ENCODE measurements at places on chromosomes 12 and 14.

- DNase-seq: no peak
Observed at GRCh38 chr14:69688299-69688649, 76.9 kb downstream of the SUSD6 start.

GRCh38 chr12:23350808-23351207 is 598.7 kb downstream of the SOX5 start:
- no peak for DNase-seq

GRCh38 chr12:63777340-63777739 is 2.4 kb upstream of the RXYLT1 start:
- no peak for DNase-seq

DNA sequence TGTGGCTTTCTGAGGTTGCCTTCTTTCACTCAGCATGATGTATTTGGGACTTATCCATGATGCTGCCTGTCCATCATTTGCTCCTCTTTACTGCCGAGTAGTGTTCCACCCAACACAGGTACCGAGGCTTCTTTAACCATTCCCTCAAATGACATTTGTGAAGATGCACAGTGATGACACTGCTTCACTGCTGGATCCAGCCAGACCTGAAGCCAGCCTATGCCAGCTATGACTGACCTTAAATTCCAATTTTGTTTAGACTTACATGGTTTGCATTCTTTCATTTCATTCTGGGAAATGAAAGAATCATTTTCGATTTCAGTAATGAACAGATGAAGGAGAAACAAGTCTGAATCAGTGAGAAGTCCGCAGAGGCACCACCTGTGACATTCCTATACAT is 271.0 kb downstream of the AACS start:
- no peak for DNase-seq

- peak; percentile 94 for DNase-seq
Observed at GRCh38 chr12:98503592-98504367, 11.6 kb upstream of the TMPO start.

DNA sequence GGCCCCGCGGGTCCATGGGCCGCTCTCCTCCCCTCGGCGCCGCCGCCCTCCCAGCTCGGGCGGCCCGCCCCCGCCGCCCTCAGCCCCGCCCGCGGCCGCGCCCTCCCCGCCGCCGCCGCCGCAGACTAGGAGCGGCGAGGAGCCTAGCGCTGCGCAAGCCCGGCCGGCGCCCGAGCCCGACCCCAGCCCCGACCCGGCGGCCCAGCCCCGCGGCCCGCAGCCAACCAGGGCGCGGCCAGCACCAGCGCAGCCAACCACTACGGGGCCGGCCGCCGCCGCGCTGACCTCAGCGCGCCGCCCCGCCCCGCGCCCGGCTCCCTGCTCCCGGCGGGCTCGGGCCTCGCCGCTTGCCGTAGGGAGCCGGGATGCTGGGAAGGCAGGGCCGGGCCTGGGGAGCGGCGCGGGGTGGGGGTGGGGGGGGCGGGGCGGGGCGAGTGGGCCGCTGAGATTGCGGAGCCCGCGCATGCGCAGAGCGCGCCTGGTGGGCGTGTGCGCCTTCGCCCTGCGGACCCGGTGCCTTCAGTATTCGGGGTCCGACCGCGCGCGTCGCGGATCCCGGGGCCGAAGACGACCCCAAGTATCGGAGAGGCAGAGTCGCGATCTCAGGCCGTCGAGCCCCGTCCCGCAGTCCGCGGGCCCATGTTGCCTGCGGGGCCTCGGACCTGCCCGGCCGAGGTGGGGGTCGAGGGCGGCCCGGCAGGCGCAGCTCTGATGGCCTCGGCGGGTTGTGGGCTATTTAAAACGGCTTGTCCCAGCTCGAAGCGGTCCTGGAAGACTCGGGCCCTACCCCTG is at the start of gene CDC42BPB:
TSS of gene CDC42BPB (minus strand) at position 178 of the 792 bp plus-strand sequence. CDS start 376 bp downstream, outside the sequence.
- peak; percentile 54 for DNase-seq

- no peak for DNase-seq
Observed at GRCh38 chr14:34650786-34651584, 21.0 kb upstream of the SNX6 start.

DNA sequence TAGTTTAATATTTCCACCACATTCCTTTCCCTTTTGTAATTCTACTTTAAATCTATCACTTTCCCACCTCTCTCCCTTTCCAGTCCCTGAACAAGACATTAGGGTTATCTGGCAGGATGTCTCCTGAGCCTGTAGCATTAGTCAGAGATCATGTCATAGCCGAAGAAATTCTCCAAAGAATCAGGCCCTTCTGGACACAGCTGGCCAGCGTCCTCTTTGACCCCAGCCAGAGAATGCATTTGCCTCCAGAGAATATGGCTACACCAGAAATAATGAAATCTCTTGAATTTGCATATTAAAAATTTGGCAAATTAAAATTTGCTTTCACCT is 56.7 kb downstream of the NTF3 start:
- DNase-seq: no peak

GRCh38 chr12:15883536-15883935 is 1.3 kb downstream of the STRAP start:
- DNase-seq: no peak

GRCh38 chr12:48119834-48120195 is 651 bp downstream of the PFKM start:
- no peak for DNase-seq

GRCh38 chr14:34013721-34014060 is 62.8 kb upstream of the EGLN3 start:
- no peak for DNase-seq

DNA sequence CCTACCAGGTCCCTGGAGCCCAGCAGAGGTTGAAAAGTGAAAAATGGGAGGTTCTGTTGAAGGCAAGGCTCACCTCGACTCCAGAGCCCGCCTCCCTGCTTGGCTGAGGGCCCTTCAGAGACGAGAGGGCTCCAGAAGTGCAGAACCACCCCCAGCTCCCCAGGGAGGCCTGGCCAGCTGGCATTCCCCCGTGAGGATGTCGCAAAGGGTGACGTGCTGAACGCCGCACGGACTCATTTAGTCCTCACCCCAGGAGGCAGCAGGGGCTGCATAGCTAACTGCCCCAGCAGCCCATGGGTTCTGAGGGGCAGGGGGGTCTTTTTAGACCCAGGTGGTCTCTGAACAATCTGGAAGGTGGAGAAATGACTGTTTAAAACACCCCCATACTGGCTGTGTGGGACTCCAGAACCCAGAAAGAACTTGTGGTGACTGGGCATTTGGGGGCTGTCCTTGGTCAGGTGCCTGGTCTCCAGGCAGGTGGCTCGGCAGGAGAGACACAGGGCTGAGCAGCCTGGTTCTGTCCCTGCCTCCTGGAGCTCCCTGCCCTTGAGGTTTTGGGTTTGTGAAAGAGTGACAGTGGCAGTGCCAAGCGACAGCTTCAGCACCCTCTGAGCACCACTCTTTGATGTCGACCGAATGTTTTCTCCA is 32.0 kb downstream of the ANAPC7 start:
- no peak for DNase-seq

DNA sequence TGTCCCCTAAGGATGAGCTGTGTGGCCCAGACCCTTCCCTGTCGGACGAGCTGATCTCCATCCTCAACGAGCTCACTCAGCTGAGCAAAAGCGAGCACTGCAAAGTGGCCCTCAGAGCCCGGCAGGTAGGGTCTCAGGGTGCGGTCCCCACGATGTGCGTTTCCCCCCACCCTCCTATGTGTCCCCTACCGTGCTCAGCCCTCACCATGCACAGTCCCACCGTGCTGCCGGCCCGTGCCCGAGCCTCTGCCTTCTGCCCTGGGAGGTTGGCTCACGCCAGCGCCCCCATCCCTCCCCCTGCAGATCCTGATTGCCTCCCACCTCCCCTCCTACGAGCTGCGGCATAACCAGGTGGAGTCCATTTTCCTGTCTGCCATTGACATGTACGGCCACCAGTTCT is 86.6 kb downstream of the FOXN4 start:
- DNase-seq: no peak

DNA sequence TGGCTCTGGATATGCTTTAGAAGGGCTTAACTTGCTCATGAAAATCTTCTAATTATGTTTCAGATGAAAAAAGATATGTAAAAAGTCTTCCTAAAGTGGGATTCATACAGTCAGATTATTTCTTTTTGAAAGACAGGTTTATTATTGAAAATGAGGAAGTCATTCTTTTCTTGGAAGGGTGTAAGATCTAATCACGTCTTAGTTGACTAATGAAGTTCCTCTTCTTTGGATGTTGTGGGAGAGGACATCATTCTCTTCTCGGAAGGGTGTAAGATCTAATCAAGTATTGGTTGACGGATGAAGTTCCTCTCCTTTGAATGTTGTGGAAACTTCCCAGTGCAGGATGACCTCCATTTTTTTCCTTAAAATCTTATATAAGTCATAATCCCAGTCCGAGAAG is 74.9 kb downstream of the ALG10 start:
- no peak for DNase-seq

GRCh38 chr12:26546535-26547314 is 286.3 kb downstream of the ITPR2 start:
- DNase-seq: no peak

DNA sequence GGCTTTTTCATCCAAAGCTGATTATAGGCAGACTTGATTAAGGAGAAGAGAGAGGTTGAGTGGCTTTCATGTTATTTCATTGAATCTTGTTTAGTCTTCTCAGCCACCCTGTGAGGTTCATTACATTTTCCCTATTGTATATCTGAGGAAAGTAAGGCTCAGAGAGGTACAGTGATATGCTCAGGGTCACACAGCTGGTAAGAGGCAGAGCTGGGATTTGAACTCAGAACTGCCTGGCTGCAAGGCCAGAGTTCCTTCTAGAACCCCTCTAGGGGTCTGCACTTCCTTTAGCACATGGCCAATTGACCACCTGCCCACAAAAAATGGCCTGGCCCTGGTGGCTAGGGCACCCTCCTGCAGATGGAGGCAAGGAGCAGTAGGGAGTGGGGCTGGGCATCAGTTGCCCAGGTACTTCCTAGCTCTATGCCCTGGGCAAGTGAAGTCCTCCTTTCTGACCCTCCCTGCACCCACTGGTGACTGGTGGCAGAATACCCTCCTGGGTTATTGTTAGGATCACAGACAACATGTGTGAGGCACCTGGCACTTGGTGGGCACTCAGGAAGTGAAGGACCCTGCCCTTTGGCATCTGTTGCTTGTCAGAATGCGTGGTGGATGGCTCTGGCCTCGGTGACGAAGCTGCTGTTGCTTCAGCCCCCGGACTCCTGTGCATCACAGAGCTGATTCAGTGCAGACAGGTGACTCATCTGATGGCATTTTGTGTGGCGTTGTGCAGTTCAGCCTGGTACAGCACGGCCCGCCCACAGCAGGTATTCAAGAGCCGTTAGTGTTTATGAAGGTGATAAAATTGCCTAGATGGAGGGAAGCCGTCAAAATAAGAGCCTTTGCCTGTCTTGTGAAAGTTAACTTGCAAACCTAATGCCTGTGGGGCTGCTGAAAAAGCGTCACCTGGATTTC is 115.8 kb downstream of the SLC25A47 start:
- peak; percentile 41 for DNase-seq

DNA sequence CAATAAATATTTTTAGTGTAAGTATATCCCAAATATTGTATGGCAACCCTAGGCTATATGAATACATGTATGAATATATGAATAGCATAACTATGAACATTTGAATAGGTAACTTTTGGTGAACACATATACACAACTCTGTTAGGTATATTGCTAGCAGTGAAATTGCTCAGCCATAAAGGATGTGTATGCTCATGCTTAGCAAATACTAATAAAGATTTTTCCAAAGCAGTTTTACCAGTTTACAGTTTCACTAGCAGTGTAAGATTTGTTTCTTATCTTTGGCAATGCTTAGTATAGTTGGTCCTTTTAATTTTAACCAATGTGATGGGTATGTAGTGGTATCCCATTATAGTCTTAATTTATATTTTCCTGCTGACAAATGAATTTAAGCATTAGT is 5.3 kb upstream of the DAAM1 start:
- no peak for DNase-seq

- no peak for DNase-seq
Observed at GRCh38 chr12:58408516-58408915, 467.1 kb downstream of the ATP23 start.

- DNase-seq: no peak
Observed at GRCh38 chr14:51792809-51793208, 67.6 kb upstream of the GNG2 start.

DNA sequence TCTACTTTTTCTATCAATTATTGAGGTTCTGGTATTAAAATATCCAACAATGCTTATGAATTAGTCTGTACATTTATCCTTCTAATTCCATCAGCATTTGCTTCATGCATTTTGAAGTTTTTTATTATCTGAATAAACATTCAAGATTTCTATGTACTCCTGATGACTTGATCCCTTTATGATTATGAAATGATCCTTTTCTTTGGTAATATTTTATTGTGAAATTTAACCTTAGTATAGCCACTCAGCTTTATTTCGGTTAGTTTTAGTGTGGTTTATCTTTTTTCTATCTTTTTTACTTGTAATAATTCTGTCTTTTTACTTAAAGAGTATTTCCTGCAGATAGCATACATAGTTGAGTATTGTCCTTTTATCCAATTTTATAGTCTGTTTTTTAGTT is 106.6 kb downstream of the SNAPC1 start:
- no peak for DNase-seq

GRCh38 chr14:31430634-31431264 is 10.4 kb upstream of the HEATR5A start:
- no peak for DNase-seq

DNA sequence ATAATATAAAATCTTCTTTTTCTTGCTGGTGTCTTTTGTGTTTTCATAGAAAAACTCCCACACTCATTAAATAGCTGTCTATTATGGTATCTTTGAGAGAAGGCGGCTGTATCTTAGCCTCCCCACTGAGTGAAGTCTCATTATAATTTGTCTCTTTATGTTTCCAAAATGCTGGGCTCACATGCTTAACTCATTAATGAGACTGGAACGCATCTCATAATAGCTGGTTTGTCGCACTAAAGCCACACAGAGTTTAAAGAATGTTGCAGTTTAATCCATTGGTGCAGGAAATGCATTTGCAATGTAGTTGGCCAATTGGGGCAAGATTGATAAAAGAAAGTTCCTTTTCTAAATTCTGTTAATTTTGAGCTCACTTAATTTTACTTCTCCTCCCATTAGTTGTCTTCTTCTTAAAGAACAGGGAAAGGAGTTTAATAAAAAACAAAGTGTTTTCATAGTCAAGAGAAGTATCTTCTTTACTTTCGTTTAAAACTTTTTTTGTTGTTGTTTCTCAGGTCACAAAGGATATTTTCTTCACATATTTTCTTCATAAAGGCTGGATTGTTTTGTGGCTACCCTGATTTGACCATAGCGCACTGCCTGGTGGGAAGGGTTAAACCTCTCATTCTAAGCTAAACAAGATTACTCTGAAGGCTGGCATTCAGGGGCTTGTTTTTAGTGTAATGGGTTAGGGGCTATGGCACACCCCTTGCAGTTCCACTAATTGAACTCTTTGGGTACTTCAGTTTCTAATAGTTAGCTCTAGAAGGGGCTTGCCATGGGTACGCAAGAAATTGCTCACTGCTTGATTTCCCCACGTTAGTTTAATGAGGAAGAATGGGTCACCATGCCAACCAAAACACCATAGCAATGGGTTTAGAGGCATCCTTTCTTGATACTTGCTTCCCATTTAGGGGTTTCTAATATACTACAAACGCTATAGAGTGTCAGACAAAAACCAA is 197.0 kb downstream of the TMTC2 start:
- DNase-seq: no peak
